ENCODE measurements at places on chromosomes 5 and 9.

- DNase-seq = no peak
Measured at GRCh38 chr5:123520677-123521247, 8.8 kb downstream of the CSNK1G3 start.

DNA sequence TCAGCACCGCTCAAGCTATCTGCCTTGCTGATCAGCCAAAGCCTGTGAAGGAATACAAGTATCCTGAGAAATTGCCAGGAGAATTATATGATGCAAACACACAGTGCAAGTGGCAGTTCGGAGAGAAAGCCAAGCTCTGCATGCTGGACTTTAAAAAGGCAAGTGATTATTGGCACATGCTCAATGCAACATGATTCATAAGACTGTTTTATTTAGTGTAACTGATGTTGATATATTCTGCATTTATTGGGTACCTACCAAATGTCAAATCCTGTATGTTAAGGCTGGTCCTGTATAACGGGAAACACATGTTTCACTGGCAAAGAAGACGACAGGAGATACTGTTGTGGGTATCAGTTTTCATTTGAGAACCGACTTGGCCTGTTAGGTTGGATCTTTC lies 69.0 kb downstream of the ADAMTS16 start:
- no peak for DNase-seq

- DNase-seq = no peak
Measured at GRCh38 chr9:96034553-96035122, 159.1 kb downstream of the ERCC6L2 start.

DNA sequence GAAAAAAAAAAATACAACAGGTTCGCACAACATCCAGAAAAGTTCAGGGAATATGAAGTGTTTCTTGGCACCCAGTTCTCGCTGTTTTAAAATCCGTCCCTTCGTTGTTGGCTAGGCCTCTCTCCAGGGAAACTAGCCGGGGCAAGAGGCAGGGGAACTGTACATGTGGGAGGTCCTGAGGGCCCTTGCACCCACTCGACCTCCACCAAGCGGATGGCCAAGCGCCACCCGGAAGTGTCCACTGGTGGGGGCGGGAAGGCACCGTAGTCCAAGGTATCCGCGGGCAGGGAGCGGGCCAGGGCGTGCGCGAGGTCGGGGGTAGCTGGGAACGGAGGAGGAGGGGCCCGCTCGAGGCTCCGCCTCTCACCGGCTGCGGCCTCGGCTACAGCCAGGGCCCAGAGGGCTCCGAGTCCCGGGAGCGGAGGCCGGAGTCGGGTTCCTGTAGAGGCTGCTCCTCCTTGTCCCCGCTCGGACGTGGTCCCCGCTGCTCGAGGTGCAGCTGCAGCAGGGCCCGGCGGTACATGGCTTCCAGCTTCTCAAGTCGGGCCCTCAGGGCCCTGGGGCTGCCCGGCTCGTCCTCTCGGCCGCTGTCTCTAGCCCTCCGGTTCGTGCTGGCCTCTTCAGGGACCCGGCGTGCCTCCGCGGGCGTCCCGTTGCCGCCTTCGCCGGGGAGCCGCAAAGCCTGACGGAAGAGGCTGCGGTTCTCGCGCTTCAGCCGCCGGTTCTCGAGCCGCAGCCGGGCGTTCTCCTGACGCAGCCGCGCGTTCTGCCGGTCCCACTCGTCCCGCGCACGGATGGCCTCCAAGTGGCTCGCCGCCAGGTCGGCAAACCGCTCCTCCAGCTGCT lies 720 bp downstream of the TUSC1 start:
- DNase-seq = no peak

GRCh38 chr5:139863855-139864558 lies 68.4 kb downstream of the PSD2 start:
- DNase-seq = no peak

- DNase-seq = no peak
Measured at GRCh38 chr5:169875091-169875728, 105.1 kb downstream of the INSYN2B start.

DNA sequence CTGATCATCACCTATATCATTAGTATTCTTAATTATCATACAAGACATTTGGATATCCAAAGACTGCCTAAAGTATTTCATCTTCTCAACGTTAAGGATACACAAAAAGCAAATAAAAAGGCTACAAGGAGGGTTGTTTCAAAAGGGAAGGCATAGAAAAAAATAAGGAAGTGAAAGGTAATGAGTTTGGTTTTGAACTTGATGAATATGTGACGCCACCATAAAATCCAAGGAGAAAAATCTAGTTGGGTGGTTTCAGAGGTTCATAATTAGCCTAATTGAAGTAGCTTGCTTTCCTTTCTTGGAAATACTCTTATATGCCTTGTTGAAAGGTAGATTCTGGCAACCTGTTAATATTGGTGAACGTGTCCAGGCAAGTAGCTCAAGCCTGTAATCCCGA lies 96.1 kb upstream of the SGCD start:
- no peak for DNase-seq

DNA sequence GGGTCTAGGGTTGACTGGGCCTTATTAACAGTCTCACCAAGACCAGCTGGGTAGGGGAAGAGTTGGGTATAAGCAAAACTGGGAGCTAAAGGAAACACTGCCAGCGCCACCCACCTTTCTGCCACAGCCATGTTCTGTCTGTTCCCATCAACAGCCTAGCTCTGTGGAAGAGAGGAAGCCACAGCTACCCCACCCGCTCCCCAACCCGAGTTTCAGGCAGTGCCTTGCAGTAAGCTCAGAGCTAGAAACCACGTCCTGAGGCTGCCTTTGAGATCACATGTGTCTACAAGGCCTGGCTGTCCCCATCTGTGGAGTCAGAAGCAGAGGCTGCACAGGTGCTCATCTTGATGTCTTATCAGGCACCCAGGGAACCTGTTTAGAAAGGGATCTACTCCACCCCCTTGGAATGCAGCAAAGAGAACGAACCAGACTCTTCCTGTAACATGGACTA lies 15.3 kb downstream of the HNRNPH1 start:
- no peak for DNase-seq

DNA sequence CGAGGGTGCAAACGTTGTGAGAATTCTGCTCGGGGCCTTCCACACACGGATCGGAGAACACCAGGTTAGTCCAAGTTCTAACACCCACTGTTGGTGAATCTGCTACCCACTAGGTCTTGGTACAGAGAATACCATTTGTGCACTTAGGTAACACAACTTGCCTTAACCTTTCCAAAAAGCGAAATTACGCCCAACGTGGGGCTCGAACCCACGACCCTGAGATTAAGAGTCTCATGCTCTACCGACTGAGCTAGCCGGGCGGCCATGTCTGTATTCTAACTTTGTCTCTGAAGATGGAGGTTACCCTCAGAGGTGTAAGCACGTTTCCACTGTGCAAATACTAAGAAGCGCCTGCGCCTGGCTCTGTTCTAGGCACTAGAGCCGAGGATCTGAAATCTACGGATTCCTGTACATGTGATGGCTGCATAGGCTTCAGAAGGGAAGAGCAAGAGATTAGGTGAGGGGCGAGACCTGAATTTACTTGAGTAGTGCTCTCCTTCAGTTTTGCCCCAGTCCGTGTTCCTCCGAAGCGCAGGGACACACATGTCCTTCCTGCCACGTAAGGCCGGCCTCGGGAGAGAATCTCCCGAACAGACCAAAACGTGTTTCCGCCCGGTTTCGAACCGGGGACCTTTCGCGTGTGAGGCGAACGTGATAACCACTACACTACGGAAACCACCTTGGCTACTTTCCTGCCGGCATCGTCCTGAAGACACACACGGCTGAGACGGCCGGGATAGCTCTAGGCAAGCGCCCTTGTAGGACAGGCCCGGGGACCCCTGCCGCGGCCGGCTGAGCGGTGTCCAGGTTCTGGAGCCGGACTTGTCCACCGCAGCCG lies 1.1 kb upstream of the TRIM41 start:
- DNase-seq = peak; percentile 91

GRCh38 chr5:180330810-180331646 lies 22.1 kb downstream of the GFPT2 start:
- peak; percentile 91 for DNase-seq

DNA sequence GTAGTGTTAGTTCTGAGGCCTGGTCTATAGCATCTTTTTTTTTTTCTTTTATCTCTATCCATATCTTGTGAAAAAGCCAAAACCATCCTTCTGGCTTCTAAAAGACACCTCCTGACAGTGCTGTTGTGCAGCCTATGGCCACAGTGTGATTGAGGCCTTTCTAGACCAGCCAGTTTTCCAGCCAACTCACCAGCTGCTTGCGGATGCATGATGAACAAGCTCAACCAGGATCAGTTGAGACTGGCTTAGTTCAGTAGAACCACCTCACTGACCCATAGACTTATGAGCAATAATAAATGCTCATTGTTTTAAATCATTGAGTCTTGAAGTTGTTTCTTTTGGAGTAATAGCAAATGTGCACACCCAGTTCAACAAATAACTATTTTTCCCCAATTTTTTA lies 296.9 kb downstream of the FAM170A start:
- no peak for DNase-seq

GRCh38 chr9:15295761-15296405 lies 11.1 kb downstream of the TTC39B start:
- no peak for DNase-seq
